Astrocyte of the cerebellum (primary cell): ENCODE measurements at places on chromosomes 16 and 17.
A peak's percentile ranks its signal among the peaks of the same experiment; 100 is the strongest.

- DNase-seq: no peak
Measured at GRCh38 chr17:83067718-83068261, 11.6 kb upstream of the METRNL start.

- no peak for DNase-seq
Measured at GRCh38 chr16:66416136-66416535, 11.0 kb upstream of the BEAN1 start.

GRCh38 chr16:85430523-85431421, 182.3 kb upstream of the GSE1 start:
- DNase-seq: no peak

- DNase-seq: no peak
Measured at GRCh38 chr16:50329446-50330189, 39.2 kb downstream of the BRD7 start.

DNA sequence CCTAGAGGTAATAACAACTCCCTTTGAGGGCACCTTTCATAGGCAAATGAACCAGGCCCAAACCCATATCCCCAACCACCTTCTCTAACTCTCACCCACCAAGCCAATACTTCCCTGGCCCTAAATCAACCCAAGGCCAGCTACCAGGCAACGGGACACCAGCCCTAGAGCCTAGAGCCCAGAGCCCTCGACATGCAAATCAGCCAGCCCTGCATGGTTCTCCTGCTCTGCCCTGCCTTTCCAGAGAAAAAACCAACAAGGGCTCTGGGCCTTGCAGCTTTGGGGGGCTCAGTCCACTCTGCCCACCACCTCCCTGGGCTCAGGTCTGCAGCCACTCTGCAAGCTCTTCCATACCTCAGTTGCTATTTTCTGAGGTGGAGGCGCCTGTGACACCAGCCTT, 55.0 kb downstream of the PITPNM3 start:
- DNase-seq: no peak

- no peak for DNase-seq
Measured at GRCh38 chr16:65786916-65787315, 579.6 kb upstream of the CDH5 start.

GRCh38 chr17:13568582-13569397, 32.9 kb downstream of the HS3ST3A1 start:
- DNase-seq: peak; percentile 98
